CD8-positive, alpha-beta memory T cell (primary cell): ENCODE measurements at places on chromosomes 1 and 21.

DNA sequence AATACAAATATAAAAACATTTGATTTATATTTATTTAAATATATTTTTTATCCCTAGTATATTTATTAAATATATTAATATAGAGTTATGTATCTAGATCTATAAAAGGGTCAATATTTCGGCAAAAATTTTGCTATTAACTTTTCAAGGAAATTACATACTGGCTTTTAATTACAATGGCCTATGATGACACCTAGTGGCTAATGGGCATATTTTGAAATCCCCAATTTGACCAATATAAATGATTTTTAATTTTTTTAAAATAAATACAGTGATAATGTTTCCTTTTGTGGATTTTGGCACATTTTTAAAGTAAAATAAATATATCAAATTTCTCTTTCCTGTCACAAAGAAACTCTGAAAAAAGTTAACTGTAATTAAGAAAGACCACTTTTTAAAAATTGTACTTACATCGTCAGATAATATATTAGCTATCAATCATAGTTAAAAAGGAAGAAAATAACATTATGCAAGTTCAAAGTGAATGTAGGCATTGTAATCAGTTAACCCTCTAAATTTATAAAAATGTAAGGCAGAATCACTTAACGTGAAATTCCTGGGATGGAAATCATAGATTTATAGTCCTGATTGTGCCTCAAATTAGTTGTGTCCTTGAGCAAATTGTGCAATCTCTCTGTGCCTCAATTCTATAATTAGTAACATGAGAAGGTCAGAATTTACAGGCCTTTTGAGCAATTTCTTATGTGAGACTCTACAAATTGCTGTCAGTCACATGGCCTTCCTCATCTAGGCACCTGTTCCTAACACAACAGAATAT, 25.6 kb upstream of the RGS13 start:
- DNase-seq = no peak
- no peak overlapping the region for H3K27ac ChIP-seq
- H3K4me1 ChIP-seq = peaks cover 11% of the 10 kb centered on the region
- H3K27me3 ChIP-seq = no peaks in the 10 kb centered on the region

GRCh38 chr1:66678146-66678545, 74.1 kb upstream of the DYNLT5 start:
- H3K4me1 ChIP-seq = no peaks in the 10 kb centered on the region
- DNase-seq = no peak
- no peak overlapping the region for H3K27ac ChIP-seq

- H3K27ac ChIP-seq = no peak overlapping the region
- peaks cover 19% of the 10 kb centered on the region for H3K4me1 ChIP-seq
- no peak for DNase-seq
- no peak overlapping the region for H3K4me3 ChIP-seq
- H3K27me3 ChIP-seq = no peaks in the 10 kb centered on the region
- no peaks in the 10 kb centered on the region for H3K36me3 ChIP-seq
Observed at GRCh38 chr1:182255494-182255893, 136.1 kb downstream of the GLUL start.

DNA sequence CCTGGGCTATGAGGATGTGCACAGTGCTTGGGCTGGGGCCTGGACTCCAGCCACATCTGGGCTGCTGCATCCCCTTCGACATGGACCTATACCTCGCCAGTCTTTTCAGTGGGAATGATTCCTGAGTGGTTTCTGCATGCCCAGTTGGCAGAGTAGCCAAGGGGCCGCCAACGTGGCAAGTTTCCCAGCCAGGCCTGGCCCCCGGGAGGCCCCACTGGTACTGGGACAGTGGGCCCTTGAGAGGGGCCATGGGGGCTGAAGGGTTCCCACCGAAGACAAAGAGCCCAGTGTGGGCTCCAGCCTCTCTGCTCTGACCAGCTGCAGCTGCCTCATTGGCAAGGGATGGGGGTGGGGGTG, 15.4 kb downstream of the RAP1GAP start:
- no peak overlapping the region for H3K4me3 ChIP-seq
- H3K27me3 ChIP-seq = no peaks in the 10 kb centered on the region
- peaks cover 11% of the 10 kb centered on the region for H3K4me1 ChIP-seq
- DNase-seq = no peak

GRCh38 chr21:17454315-17455027, 58.4 kb upstream of the CXADR start:
- H3K27me3 ChIP-seq = no peaks in the 10 kb centered on the region
- DNase-seq = peak; percentile 1
